NCI-H2081 (cell line): ENCODE measurements at places on chromosomes 16 and 17.

DNA sequence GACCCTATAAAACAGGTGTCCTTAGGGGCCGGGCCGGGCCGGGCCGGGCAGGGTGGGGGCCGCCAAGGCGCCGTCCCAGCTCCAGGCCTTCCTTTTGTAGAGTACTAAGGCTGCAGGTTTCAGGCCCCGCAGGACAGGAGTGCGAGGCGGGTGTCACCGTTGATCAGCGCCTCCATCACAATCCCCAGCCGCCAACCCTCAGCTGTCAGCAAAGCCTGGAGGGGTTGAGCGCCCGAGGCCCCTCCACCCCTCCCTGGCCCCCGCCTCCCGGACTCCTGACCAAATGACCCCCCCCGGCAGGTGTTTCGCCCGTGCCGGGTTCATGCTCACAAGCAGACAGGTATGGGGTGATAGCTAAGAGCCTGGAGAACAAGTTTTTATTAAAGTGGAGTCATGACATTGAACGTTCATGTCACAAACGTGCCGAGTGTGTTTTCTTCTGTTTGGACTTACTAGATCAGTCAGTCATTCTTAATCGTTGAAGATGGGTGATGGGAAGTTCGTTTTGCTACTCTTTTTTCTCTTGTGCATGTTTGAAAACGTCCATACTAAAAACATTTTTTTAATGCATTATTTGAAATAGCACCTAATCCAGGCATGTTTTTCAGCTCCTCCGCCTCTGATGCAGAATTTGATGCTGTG lies 534 bp downstream of the ARL2BP start:
- DNase-seq, result no peak

DNA sequence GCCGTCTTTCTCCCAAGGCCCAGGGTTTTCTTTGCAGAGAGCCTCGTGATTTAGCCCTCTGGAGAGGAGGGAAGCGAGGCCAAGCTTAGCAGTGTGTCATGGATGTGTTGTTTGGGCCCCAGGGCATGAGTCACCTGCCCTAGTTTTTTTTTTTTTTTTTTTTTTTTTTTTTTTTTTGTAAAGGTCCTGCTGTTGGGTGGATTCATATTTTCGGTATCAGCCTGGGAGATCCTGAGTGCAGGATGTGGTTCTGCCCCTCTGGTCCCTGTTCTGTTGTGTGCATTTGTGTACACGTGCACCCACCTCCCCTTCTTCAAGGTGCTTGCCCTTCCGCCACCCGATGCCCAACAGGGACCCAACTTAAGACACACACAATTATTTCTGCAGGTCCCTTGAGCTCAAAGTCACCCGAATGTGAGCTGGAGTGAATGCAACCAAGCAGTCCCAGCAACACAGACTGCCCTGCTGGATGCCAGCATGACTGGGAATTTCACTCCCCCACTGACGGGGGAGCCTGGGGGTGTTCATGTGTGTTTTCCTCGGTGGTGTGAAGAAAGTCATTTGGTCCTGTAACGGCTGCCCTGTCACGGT lies 265.8 kb upstream of the TNRC6C start:
- DNase-seq, result no peak

DNA sequence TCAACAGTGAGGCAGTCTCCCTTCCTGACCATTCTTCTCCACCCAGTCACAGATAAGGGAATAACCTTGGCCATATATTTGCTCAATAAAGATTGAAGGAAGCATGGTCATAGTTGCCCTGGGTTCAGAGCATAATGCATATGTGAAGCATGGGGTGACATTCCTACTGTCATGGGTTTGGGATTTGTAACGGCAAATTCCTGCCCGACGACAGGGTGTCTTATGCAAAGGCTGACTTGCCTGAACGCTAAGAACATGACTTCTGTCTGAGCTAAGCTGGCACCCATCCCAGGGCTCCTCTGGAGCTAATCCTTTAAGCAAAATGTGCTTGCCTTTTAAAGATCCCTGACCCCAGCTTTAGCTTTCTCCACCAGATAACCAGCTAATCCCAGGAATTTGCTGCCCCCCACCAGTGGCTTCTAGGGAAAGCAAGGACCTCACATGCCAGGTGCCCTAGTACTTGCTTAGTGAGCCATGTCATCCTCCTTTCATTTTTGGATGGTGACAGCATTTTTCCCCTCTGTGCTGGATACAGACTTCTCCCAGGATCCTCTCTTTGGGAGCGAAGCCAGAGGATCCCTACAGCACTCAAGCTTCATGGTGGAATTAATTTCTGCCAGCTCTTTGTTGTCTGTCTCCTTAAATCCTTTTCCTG lies 11.7 kb downstream of the SLC7A6OS start:
- DNase-seq, result no peak

DNA sequence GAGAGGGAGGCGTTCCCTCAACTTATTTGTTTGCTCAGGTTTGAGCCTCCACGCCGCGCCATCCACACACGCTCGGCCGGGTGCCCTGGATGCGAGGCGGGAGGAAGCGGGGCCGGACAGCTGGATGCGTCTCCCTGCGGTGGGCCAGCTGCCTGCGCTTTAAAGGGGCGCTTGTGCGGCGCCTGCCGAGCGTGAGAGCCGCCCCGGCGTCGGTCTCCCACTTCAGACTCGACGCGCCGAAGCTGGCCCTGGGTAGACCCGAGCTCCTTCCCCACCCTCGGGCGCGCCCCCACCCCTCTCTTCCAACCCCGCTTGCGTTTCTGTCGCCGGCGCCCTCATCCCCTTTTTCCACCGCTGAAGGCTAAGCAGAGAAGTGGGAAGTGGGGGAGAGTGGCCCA lies 527 bp upstream of the CHAD start:
- DNase-seq, result no peak

- DNase-seq, result no peak
Measured at GRCh38 chr16:57156351-57156703, 29.5 kb downstream of the PSME3IP1 start.

- DNase-seq, result peak; percentile 6
Measured at GRCh38 chr16:6684076-6684673, 648.5 kb upstream of the RBFOX1 start.

DNA sequence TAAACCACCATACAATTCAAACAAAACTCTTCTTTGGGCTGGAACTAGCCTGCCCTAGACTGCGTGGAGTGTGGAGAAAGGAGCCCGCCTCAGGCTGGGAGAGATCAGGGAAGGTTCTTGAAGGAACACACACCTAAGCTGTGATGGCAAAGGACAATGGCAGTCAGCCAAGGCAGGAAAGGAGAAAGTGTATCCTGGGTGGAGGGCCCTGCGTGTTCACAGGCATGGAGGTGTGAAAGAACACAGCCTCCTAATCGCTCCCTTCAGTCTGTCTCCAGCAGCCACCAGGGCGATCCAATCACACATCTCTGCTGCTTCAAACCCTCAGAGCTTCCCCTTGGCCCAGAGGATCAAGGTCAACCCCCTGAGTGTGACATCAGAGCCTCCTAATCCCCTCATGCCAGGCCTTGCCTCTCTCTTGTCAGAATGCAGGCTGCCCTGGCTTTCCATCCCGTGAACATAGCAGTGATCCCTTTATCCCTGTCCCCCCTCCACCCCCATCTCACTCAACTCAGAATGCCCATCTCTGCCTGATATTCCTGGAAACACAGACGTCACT lies 173.0 kb downstream of the KATNIP start:
- DNase-seq, result no peak

DNA sequence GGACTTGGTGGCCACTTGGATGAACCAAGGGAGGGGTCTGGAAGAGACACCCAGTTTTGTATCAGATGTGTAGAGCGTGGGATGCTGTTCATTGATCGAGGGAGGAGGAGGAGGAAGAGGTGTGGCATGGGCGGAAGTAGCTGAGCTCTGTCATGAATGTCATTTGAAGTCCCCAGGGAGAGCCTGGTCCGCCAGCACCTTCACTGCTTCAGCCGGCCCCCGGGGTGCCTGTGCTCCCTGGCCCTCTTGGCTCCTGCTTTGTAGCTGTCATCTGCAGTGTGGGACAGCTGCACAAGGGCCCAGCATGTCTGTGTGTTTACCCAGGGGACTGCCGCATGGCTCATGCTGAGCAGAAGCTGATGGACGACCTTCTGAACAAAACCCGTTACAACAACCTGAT lies 75.4 kb upstream of the RBL2 start:
- DNase-seq, result no peak

GRCh38 chr17:33929181-33929724 lies 325.8 kb upstream of the CCL2 start:
- DNase-seq, result no peak

GRCh38 chr16:62652441-62653120 lies 616.3 kb upstream of the CDH8 start:
- no peak for DNase-seq

DNA sequence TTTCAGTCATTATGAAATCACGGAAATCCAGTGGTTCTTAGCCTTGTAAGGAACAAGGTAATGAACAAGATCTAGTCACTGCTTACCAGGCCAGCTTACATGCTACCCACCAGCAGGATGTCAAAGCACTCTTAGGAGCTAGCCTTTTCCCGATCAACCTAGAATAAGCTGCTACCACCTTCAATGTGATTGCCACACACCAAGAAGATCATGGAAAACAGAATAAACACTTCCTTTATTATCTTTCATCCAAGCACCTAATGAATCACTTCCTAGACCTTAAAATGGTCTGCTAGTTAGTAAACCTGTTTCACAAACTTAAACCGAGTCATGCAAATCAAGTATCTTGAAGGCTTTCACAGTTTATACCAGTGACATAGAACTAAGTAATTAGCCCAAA lies 5.0 kb downstream of the BBS2 start:
- DNase-seq, result no peak

GRCh38 chr17:77125432-77125901 lies 15.3 kb upstream of the SEC14L1 start:
- no peak for DNase-seq

DNA sequence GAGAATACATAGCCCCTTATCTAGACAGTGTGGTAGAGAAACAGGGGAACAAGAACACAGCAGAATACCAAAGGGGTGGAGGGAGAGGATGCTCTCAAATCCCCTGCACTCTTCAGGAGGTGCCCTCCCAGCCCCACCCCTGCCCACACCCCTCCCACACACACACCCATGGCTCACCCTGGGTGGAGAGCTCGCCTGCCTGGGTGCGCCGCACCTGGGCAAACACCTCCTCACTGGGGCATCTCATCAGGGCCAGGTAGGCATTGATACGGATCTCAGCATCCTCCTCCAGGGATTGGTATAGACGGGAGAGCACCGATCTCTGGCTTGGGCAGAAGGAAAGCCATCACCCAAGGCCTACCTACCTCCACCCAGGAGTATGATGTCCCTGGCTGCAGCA lies 95.2 kb downstream of the LITAF start:
- DNase-seq, result no peak

DNA sequence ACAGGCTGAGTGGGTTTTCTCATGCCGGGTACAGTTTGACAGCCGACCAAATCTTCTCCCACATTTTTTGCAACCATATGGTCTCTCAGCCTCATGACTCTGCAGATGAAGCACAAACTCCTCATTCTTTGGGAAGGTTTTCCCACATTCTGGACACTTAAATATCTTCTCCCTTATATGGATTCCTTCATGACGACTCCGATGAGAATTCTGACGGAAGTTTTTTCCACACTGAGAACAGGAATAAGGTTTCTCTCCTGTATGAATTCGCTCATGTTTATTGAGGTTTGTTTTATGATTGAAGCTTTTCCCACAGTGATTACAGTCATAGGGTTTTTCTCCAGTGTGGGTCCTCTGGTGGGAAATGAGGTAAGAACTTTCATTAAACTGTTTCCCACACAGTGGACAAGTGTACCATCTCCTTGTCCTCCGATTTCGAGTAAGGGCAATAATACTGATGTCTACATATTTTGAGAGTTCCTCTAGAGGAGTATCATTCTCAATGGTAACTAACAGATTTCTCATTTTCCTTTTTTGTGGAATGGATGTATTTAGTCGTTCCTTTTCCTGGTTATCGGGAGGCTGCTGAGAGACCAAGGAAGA lies 10.9 kb downstream of the ZNF200 start:
- no peak for DNase-seq

- DNase-seq, result no peak
Measured at GRCh38 chr17:45231481-45232116, 9.9 kb downstream of the FMNL1 start.

DNA sequence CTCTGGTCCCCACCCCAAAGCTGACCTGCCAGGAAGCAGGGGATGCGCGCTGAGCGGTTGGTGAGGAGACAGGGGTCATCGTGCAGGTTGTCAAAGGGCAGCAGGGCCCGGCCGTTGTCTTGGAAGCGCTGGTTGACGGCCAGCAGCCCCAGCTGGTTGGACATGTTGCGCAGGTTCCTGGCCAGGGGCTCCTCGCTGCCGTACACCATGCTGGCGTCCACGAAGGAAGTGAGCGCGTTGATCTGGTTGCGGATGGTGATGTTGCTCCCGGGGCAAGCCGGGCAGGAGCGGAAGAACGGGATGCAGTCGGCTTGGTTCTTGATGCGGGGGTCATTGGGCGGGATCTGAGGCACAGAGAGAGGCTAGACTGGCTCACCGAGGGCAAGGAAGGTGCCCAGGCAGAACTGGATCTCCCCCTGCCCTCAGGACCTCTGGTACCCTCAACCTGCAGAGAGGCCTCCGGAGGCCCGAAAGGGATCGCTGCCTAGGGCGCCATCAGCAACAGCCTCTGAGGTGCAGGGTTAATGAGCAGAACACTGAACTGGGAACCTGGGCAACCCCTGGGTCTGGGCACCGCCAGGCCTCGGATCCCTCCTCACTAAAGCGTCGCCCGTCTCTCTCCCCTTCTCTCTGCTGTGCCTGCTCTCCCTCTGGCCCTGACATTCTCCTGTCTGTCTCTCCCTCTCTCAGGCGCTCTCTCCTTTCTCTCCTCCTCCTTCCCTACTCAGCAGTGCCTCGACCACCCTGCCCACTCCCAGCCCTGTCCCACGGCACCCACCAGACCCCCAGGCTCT lies 2.7 kb downstream of the MPO start:
- DNase-seq, result no peak

DNA sequence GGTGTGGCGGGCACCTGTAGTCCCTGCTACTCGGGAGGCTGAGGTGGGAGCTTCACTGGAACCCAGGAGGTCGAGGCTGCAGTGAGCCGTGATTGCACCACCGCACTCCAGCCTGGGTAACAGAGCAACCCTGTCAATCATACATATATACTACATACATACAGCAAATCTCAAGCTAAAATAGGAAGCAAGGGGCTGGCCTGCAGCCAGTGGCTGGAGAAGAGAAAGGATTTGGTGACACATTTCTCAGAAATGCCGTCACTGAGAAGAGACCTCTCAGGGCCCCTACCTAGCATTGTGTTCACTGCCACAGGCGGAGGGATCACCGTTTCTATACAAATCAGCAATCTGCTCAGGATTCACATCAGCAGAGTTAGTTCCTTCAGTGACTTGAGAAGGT lies 16.9 kb downstream of the NARF start:
- no peak for DNase-seq

DNA sequence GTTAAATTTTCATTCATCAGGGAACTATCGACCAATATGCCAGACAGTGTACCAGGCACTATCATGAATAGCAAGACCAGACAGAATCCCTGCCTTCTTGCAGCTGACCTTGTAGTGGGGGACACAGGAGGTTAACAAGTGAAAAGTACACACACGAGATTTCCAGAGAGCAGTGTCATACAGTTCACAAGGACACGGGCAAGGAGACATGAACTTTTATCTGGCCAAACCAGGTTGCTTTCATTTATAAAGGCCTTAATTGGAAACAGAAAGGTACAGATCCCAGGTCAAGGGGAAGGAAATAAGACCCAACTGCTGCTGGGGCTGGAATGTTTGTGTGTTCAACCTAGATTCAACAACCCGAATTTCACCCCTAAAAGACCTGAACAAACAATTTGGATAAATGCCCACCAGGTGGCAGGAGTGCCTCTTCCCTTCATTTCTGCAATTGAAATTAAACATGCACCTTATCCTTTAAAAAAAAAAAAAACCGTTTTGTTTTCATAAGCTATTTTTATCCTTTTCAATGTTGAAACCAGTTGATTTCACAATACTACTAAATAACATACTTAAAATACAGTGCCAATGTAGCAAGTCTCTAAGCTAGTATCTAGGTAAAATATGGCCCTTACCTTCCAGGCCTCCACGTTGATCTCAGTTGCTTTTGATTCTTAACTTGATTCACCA lies 65.9 kb downstream of the EMP2 start:
- DNase-seq, result peak; percentile 2
